Left lung (tissue), 14 donors: ENCODE measurements at places on chromosomes 13 and 19. TPM values are rescaled to one million over a fixed set of nuclear protein-coding genes. Genes with fewer than 3 reads are reported as not detected.

Gene GZMM
- total RNA-seq: 1.4 TPM

Gene CD79A
- total RNA-seq: 2.1 TPM

Gene F10
- total RNA-seq: 7.8 TPM

Gene HIPK4
- total RNA-seq: 0.09 TPM

Gene IFNL1
- total RNA-seq: not detected

Gene FFAR1
- total RNA-seq: not detected

Gene SCGB2B2
- total RNA-seq: 0.47 TPM

Gene ZNF560
- total RNA-seq: 0.13 TPM

Gene ZNF586
- 13.2 TPM for total RNA-seq

Gene KLK3
- not detected for total RNA-seq

Gene PSG4
- not detected for total RNA-seq

Gene FPR1
- 193 TPM for total RNA-seq

Gene DKKL1
- total RNA-seq: 1.0 TPM

Gene ADPRHL1
- total RNA-seq: 2.3 TPM

Gene CC2D1A
- 33.7 TPM for total RNA-seq

Gene GIPR
- total RNA-seq: 5.7 TPM

Gene FUT6
- 0.32 TPM for total RNA-seq

Gene SPATA13
- total RNA-seq: 18.6 TPM

Gene EDNRB
- 72.7 TPM for total RNA-seq

Gene C19orf18
- total RNA-seq: 0.55 TPM

Gene LHFPL6
- 50.5 TPM for total RNA-seq

Gene NOVA2
- total RNA-seq: 6.4 TPM

Gene DENND1C
- 6.7 TPM for total RNA-seq

Gene GJB2
- 1.3 TPM for total RNA-seq

Gene DOCK6
- total RNA-seq: 65.6 TPM

Gene ZNF541
- 0.37 TPM for total RNA-seq

Gene IRGC
- not detected for total RNA-seq

Gene DPY19L3
- 31.5 TPM for total RNA-seq

Gene ACP7
- total RNA-seq: not detected

Gene MBD3L2B
- total RNA-seq: not detected

Gene SLC15A1
- not detected for total RNA-seq

Gene SLITRK5
- 0.09 TPM for total RNA-seq

Gene LILRA6
- 51.5 TPM for total RNA-seq

Gene VSTM1
- 0.44 TPM for total RNA-seq

Gene OLFM2
- 10.4 TPM for total RNA-seq

Gene CERS1
- 0.24 TPM for total RNA-seq

Gene HCN2
- 0.50 TPM for total RNA-seq

Gene ZNF729
- not detected for total RNA-seq

Gene CNMD
- total RNA-seq: not detected
